ENCODE measurements at places on chromosomes 16 and 17.
A peak's percentile ranks its signal among the peaks of the same experiment; 100 is the strongest.

- peak; percentile 38 for DNase-seq
These were observed 71.5 kb downstream of the GAS7 start for GRCh38 chr17:10126616-10127501.

GRCh38 chr17:16440901-16441629 is 25.7 kb downstream of the TRPV2 start:
- no peak for DNase-seq

DNA sequence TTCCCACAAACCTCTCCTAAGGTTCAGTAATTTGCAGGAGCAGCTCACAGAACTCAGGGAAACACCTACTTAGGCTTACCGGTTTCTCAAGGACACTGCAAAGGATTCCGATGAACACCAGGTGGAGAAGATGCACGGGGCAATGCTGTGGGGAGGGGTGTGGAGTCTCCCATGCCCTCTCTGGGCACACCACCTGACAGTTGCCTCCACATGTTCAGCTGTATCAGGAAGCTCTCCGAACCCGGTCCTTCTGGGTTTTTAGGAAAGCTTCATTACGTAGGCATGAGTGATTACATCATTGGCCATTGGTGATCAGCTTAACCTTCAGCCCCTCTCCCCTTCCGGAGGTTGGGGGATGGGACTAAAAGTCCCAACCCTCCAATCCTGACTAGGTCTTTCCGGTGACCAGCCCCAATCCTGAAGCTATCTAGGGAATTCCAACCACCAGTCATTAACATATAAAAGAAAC is 21.6 kb downstream of the C17orf58 start:
- DNase-seq: no peak

GRCh38 chr17:47891545-47892088 is 4.4 kb upstream of the SP2 start:
- DNase-seq: no peak

DNA sequence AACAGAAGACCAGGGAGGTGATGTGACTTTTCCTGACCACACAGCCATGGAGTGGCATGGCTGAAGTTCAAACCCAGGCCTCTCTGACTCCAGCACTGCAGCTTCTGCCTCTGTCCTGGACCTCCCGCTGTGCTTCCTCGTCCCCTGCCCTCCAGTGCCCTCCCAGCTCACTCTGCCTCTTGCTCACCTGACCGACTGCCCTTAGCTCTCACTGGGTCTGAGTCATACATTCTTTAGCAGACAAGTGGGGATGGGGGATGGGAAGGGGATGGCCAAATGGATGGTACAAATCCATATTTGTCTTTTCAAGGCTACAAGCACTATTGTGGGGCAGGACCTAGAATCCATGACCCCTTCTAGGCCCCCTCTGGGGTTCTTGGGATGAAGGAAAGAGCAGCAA is 33.0 kb downstream of the PITPNM3 start:
- no peak for DNase-seq

DNA sequence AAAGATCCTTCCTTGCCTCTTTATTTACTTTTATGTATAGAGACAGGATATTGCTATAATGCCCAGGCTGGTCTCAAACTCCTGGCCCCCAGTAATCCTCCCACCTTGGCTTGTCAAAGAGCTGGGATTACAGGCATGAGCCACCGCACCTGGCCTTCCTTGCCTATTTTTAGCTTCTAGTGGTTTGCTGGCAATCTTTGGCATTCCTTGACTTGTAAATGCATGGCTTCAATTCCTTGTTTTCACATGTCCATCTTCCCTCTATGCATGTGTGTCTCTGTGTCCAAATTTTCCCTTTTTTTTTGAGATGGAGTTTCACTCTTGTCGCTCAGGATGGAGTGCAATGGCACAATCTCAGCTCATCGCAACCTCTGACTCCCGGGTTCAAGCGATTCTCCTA is 22.5 kb downstream of the HEXIM2 start:
- no peak for DNase-seq

DNA sequence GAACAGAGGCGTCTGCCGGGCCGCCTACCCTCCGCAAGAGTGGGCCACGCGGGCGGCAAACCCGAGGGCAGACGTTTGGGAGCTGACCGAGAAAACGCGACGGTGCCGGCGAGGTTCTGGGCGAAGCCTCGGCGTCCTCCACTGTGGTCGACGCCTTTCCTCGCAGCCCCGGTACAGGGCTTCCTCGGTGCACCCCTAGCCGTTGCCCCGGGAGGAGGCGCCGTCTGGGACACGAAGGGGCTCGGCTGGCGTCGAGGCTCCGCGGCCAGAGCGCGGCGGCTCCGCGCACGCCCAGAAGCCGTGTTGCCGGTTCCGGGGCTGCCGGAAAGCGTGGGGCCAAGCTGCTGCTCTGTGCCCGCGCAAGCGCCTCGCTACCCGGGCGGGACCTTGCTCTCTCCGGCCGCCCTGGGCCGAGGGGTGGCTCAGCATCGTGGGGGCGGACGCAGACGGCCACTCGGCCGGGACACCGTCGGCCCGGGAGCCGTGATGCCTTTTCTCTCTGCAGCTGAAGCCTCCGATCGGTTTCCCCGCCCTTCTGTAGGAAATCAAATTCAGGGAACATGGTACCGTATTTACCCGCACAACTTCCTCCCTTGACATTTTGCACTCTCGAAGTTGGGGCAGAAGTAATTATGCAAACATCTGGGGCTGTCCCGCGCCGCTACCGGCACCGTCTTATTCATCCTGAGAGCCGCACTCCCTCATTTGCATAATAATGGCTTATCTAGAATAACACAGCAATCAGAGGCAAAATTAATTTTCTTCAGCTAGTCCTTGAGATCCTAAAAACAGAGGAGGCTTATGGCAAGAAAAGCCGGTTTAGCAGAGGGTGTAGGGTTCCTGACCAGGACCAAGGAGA is 7.3 kb upstream of the CBX8 start:
- peak; percentile 62 for DNase-seq

DNA sequence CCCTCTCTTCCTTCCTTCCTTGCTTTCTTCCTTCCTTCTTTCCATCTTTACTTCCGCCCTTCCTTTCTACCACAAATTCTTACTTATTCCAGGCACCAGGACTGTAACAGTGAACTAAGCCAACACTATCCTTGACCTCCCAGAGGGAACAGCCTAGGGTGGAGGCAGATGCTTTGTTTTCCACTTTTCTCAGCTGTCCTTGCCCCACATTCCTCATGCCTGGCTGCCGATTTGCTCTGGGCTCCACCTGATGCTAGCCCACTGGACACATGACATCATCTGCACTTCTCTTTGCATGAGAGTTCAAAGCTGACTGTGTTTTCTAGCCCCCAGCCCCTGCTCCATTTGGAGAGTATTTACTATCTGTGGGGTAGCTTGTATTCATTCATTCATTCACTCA is 283.0 kb downstream of the MAF start:
- no peak for DNase-seq
